T follicular helper cell (primary cell): ENCODE measurements at places on chromosomes 2 and 18.

- DNase-seq, result no peak
These were observed 69.6 kb downstream of the PID1 start for GRCh38 chr2:229201521-229201920.

DNA sequence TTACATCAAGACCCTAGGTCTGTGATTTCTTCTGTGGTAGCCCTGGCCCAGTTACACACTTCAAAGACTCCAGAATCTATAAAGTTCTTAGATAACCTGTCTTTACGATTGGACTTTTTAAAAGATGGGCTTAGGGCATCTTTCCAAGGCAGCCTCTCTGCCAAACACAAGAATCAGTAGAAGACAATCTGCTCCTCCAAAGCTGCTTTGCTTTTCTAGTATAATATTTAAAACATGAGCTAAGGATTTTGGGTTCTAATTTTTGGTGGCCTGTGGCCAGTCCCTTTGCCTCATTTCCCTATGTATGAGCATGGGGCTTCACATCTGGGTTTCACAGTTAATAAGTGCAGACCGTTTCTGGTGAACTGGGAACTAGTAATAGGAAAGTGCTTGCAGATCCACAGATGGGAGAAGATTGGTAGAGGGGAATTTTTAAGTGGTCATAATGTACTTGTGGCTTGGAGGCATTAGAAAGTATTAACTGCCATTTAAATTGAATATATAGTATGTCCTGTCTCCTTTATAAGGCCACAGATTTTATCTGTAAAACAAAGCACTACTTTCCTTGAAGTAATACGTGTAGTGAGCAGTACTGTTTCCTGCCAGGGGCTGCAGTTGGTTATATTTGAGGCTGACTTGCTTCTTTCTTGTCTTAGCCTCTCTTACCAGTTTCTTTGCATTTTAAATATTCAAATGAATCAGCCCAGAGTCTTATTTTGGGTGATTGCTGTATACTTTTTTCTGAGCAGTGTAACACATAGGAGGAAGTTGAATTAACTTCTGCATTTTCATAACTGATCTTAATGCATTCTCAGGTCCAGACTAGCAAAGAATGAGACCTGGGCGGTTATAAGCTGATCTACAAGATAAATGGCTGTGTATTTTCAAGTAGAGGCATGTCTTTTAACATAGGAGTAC is 1.5 kb downstream of the ARPC2 start:
- DNase-seq, result no peak

GRCh38 chr2:85368921-85369320 is 14.4 kb downstream of the ELMOD3 start:
- DNase-seq, result no peak

DNA sequence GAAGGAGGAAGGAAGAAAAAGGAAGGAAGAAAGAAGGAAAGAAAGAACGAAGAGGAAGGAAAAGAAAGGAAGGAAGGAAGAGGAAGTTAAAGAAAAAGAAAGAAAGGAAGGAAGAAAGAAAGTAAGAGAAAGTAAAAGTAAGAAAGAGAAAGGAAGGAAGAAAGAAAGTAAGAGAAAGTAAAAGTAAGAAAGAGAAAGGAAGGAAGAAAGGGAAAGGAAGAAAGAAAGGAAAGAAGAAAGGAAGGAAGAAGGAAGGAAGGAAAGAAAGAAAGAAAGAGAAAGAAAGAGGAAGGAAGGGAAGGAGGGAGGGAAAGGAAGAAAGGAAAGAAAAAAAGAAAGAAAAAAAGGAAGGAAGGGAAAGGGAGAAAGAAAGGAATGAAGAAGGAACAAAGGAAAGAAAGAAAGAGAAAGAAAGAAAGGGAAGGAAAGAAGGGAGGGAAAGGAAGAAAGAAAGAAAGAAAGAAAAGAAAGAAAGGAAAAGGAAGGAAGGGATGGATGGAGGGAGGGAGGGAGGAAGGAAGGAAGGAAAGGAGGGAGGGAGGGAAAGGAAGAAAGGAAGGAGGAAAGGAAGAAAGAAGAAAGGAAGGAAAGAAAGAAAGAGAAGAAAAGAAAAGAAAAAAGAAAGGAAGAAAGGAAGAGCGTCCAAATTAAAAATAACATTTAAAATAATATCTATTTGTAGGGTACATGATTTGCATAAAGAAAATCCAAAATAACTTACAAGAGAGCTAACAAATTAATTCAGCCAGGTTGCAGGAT is 827.9 kb downstream of the TSN start:
- no peak for DNase-seq

DNA sequence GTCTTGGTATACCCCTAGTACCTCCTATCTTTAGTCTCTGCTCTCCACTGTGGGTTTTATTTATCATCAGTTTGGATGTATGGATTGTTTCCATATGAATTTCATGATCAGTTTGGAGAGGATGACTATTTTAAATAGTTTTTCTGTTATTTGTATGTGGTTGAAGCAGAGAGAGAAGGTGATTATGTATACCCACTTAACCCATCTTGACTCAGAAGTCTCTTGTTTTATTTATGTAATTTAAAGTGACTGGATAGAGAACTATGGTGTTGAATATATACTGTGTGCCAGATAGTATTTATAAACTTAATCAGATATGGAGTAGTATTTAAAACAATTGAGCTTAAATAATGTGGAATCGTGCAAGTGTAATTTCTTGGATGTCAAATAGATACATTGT is 39.9 kb downstream of the SMAD4 start:
- DNase-seq, result no peak

GRCh38 chr2:32743480-32744236 is 115.8 kb downstream of the TTC27 start:
- no peak for DNase-seq

DNA sequence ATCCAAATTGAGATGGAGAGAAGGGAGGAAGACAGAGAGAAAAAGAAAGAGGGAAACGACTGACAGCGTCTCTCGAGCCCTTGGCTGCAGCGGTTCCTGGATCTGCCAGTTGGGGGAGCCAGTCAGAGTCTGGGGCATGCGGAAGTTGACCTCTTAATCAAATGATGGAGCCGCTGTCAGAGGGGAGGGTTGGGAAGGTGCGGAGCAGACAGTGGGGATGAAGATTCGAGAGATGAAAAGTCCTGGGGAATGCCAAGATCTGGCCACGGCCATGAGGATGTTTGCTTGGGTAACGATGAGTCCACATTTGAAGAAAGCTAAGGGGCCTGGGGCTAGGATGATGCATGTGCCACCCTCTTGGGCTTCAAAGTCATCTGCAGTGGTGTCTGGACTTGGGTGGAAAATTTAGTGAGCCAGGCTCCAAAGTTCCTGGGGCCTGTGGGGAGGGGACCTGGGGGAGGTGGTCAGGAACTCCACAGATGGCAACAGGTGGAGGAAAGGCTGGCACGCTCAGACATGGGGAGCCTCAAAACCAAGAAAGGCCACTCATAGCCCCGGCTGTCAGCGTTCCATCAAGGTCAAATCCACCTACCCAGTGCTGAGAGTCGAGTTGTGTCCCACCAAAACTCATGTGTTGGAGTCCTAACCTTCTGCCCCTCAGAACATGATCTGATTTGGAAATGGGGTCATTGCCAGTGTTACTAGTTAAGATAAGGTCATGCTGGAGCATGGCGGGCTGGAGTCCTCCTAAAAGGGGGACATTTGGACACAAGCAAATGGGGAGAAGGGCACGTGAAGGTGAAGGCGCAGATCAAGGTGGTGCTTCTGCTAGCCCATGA is 200.1 kb downstream of the NDUFA10 start:
- DNase-seq, result no peak

GRCh38 chr2:63737081-63737751 is 104.5 kb upstream of the UGP2 start:
- no peak for DNase-seq

DNA sequence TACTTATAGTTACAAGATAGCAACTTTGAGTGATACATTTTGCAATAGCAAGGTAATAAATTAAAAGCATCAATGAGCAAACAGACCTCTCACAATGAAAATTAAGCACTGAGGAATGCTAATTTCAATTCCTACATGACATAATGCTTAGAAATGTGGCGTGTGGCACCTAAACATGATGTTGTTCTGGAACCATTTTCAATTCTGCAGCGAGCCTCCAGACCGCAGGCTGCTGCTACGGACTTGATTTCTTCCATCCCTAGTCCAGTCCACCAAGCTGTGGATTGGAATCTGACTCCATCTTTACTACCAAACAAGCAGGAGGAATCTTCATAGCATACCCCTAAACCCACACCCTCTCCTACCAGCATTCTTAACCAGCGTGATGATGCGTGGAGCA is 58.7 kb upstream of the ZNF397 start:
- no peak for DNase-seq

GRCh38 chr2:172120118-172120517 is 17.4 kb upstream of the DLX2 start:
- no peak for DNase-seq

GRCh38 chr2:233025706-233026105 is 6.8 kb upstream of the NEU2 start:
- no peak for DNase-seq

DNA sequence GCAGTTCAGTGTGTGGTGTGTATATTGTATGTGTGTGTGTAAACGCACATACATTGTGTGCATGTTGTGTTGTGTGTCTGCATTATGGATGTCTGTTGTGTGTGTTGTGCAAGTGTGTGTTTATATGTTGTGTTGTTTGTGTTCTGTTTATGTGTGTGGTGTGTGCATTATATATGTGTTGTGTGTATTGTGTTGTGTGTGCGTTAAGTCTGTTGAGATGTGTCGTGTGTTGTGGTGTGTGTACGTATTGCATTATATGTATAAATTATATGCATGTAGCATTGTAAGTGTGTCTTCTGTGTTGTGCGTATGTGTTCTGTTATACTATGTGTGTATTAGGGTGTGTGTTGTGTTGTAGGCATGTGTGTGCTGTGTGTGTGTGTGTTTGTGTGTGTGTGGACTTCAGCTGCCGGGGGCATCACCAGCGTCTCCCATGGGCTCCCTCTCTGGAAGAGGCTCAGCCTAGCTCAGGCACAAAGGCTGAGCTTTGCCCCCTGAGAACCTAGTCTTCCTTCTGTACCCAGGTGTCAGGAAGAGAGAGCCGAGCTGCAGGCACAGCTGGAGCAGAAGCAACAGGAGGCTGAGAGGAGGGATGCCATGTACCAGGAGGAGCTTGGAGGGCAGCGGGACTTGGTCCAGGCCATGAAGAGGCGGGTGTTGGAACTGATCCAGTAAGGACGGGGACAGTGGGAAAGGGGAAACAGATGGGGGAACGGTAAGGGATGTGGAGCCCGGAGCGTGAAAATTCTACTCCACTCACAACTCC is 13.7 kb downstream of the RUFY4 start:
- DNase-seq, result no peak

GRCh38 chr2:215910180-215910579 is 103.2 kb downstream of the MREG start:
- DNase-seq, result no peak

DNA sequence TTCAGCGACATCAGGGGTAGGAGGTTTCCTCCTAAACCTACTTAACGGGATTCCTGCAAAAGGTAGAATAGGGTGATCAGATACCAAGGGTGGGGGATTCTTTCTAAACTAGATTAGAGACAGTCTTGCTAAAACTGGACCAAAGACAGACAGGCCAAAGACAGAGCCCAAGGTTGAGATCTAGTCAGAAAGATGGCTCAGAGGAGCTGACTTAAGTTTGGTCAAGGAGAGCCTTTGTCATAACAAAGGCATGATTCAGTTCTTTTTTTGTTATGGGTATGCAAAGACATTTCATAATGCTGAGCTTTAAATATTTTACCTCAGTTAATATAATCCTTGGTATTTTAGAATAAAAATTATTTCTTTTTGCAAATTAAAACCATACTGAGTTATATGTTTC is 17.8 kb upstream of the GPR75 start:
- no peak for DNase-seq

DNA sequence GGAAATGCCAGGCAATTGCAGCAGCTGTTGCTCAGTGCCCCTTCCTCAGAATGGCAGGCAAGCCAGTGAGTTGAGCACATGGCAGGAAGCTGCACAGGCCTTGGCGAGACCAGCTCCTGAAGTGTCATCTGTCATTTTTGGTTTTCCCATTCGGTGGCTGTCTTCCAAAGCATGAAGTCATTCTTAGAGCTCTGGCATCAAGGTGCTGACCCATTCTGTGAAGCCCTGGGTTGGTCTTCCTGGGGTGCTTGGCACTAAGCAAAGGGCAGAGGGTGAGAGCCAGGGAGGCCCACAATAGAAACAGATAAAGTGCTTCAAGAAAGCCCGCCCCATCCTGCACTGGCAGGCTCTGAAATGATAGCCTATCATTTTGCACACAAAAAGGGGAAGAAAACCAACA is 150.5 kb downstream of the VAPA start:
- no peak for DNase-seq

GRCh38 chr2:137960223-137960622 is 4.0 kb upstream of the HNMT start:
- DNase-seq, result no peak

- DNase-seq, result no peak
These were observed 546.7 kb upstream of the ID2 start for GRCh38 chr2:8134985-8135682.

DNA sequence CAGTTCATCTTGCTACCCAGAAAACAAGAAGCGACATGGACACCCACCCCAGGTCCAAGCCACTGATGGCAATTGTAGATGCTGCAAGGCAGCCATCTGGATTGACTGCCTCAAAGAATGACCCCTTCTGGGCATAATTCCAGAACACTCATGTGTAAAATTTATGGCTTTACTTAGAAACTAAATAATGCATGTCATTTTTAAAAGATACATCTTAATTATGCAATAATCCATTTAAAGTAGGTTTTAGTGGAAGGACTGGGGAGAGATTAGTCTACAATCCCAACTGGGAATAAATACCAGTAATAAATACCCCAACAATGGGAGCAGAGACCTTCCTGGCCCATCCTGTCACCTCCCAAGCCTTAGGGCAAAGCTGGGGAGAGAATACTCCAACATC is 247.7 kb downstream of the SS18 start:
- no peak for DNase-seq

DNA sequence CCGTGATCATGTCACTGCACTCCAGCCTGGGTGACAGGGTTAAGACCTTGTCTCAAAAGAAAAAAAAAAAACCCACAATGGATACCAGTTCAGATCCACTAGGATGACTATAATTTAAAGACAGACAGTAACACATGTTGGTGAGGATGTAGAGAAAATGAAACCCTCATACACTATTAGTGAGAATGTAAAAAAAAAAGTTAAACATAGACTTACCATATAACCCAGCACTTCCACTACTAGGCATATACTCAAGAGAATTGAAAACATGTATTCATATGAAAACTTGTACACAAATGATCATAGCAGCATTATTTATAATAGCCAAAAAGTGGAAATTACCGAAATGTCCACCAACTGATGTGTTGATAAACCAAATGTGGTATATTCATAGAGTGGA is 48.7 kb downstream of the KIF3C start:
- no peak for DNase-seq

GRCh38 chr2:71888751-71889445 is 258.8 kb downstream of the CYP26B1 start:
- no peak for DNase-seq

DNA sequence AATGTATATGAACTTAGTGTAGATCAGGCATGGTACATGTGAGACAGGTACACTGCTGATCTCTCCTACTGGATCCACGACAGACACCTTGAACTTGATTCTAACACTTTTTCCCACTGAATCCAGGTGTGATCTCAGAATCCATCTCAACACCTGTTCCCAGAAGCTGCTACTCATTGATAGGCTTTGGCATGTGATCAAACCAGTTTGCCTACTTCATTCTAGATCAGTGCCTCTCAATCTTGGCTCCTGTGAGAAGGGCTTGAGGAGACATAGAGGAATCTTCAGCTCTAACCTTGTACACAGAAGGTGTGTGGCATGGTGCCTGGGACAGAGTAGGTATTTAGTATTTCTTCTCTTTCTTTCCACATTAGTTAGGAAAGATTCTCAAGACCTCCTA is 212.3 kb upstream of the ATP5MC3 start:
- no peak for DNase-seq
